ENCODE measurements at places on chromosomes 3 and 15.
A peak's percentile ranks its signal among the peaks of the same experiment; 100 is the strongest.

- DNase-seq = no peak
Observed at GRCh38 chr3:17583530-17583929, 158.9 kb downstream of the TBC1D5 start.

DNA sequence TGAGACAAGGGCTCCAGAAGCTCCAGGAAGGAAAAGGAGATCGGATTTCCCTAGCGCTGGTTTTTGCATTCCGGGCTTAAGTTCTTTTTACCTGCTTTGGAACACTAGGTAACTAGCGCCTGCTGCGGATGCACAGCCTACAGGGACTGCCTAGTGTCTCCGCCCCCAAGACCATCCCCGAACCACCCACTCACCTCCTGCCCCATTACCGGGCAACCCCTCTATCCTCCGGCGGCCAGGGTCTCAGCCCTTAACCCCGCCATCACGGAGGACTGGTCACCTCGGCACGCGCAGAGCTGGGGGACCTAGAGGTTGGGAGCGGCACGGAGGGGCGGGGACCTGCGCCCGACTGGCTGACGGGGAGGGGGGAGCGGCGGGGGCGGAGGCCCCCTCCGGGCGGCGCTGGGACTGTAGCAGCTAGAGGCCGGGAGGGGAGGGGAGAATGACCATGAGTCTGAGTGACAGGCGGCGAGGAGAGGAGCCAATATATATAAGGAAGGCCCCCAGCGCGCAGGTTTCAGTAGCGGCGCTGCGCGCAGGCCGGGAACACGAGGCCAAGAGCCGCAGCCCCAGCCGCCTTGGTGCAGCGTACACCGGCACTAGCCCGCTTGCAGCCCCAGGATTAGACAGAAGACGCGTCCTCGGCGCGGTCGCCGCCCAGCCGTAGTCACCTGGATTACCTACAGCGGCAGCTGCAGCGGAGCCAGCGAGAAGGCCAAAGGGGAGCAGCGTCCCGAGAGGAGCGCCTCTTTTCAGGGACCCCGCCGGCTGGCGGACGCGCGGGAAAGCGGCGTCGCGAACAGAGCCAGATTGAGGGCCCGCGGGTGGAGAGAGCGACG, at the start of gene DLL4:
Gene DLL4, plus strand, starts transcription at position 520 of the 839 bp plus-strand sequence. CDS start 329 bp downstream, outside the sequence.
- DNase-seq = peak; percentile 97

- DNase-seq = no peak
Observed at GRCh38 chr3:72338942-72339669, 509.1 kb downstream of the SHQ1 start.

GRCh38 chr3:15206662-15207576, 873 bp downstream of the CAPN7 start:
- DNase-seq = no peak

GRCh38 chr3:106168962-106169750, 300.3 kb upstream of the CBLB start:
- DNase-seq = no peak

GRCh38 chr3:144164352-144164751, 192.7 kb downstream of the DIPK2A start:
- no peak for DNase-seq

Data from endothelial cell (in vitro differentiated cells).